T-helper 2 cell (primary cell): ENCODE measurements at places on chromosomes 2 and 18.

GRCh38 chr2:109377976-109378375 lies 235.8 kb downstream of the SEPTIN10 start:
- no peak for DNase-seq

DNA sequence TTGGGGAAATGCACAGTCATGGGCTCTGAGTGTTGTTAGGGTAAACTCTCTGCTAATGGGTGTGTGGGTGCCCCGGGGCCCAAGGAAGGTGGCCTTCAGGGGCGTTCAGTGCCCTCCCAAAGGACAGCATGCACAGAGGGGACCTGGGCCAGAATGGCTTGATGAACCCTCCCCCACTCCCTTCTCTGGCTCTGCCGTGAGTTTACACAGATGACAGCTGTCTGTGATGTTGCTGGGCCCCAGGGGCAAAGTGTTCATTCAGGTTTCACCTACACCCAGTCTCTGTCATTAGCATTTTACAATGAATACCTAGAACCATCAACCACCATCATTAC lies 3.2 kb downstream of the NPPC start:
- DNase-seq, result no peak

DNA sequence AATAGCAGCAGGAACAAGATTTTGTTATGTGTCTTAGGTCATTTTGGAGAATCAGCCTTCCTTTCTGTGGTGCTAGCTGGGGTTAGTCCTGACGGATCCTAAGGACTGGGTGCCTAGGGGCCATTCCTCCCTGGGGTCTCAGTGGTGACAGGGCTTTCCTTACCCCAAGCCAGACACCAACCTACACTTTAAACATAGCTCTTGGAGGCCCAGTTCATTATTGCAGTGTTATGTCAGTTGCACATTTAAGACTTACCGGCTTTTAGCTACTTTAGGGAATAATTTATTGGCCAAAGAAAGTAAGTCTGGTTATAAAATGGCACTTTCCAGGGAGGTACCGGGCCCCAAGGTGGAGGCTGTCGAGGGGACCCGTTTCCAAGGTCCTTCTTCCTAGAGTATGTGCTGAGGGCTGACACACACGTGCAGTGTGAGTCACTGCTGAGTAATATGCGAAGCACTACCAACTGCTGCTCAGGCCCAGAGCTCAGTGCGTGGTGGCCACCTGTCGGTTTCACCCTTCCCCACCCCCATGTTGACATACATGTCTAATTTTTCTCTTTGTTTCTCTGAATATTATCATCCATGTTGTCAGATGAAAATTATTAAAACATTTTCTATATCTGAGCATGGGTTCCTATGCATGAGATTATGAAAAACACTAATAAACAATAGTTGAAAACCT lies 37.0 kb upstream of the GRHL1 start:
- DNase-seq, result peak; percentile 30

- no peak for DNase-seq
These were observed 6.2 kb downstream of the MAL start for GRCh38 chr2:95031726-95032116.

- DNase-seq, result no peak
These were observed 17.4 kb downstream of the NRP2 start for GRCh38 chr2:205699515-205700289.

DNA sequence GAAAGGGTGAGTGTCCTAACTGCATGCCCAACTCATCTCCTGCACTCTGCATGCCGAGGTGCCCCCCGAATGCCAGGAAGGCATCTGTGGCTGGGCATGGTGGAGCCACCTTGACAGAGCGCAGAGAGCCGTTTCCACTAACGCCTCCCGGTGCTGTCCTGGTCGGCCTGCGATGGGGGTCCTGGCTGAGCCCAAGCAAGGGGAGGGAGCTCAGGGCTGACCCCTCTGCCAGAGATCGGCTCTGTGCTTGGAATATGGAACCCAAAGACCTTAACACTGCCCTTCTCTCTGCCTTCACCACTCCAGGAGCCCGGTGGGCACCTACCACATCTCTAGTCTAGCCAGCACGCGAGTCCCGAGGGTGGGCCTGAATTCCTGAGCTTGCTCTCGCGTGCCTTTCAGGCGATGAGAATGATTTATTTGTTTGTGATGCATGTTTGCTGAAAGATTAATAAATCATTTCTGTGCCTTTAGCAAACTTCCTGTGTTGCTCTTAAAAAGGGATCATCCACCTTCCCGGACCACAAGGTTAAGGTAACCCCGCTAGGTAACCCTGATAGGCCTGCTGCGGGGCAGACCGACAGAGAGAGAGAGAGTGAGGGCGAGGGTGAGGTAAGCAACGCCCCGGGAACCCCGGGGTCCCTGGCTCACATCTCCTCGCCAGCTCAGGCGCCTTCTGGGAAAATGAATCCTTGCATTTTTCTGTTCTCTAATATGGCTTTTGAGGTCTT lies 35.3 kb downstream of the PDIA6 start:
- DNase-seq, result no peak

DNA sequence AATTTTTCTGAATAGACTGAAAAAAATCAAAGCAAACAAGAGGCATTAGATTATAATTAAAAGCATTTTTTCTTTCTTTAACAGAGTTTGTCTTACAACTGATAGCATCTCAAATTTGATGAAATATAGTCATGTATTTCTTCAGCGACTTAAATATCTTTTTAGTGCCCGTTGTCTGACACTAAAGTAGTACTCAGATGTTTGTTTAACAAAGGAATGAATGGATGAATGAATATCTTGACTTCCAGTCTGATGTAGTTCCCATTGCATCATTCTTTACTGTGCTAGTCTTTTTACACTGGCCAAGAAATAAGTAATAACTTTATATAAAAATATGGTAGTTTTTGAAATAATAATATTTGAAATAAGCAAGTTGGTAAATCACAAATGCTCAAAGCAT lies 111.1 kb downstream of the TTC27 start:
- DNase-seq, result no peak

DNA sequence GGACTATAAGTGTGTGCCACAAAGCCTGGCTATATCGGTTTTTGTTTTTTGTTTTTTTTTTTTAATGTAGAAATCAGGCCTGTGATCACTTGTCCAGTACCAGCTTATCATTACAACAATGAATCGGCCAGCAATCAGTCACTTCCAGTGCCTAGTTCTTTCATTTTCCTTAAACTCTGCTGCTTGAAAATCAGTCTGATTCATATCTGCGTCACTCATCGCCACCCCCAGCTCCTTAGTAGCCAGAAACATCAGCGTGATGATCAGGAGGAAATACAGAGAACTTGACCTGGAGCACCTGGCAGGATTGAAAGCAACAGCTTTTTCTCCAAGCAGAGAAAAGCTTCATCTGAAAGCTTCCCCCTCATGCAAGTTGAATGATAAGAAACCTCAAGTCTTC lies 75.4 kb downstream of the SPTBN1 start:
- no peak for DNase-seq

GRCh38 chr18:68314403-68314802 lies 400.5 kb downstream of the TMX3 start:
- no peak for DNase-seq

GRCh38 chr18:47558110-47558750 lies 306.8 kb upstream of the SKOR2 start:
- DNase-seq, result no peak

DNA sequence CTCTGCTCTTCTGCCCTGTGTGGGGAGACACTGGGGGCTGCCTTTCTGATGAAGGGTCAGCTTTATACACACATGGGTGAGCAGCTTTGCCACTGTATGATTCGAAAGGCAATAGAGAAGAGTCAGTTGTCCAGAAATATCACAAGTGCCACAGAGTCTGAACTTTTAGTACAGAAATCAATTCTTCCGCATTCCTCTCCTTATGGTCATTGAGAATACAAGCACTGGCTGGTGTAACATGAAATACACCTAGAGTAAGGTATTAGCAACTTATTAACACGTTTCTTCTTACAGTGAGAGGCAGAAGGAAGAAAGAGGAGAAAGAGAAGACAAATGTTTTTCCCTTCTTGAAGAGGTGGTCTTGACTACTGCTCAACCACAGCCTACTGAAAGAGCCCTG lies 579.2 kb downstream of the ZEB2 start:
- DNase-seq, result no peak

GRCh38 chr18:45993438-45993837 lies 26.3 kb upstream of the EPG5 start:
- no peak for DNase-seq

DNA sequence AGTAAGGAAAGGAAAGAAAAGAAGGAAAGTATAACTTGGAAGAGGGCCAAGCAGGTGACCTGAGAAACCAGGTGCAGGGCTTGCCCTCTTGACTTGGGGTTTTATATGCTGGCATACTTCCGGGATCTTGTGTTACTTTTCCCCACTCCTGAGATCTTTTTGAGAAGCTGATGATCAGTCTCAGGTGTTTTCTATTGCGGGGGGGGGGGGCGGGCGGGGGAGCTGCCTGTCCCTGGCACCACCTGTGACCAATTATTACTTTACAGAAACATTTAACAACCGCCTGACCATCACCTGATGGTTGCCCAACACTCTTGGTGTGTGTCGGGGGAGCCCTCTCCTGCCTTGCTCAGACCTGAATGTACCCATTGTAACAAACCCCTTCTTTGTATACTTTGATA lies 6.9 kb upstream of the CASP10 start:
- DNase-seq, result no peak

DNA sequence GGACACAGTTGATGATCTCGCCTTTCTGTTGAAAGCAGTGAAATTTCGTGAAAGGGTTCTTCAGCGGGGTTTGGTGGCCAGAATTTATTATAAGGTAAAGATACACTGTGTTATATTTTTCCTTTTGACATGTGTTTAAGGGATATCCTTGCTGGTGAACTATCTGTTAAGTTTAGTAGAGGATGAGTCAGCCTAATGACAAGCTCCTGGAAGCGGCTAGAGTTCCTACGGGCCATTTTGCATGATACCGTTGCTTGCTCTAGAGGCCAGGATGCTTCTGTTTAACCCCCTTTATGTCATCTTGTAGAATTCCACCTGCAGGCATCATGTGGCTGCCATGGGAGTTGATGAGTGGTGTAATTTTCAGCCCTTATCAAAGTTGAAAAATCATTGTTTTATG lies 124.8 kb upstream of the BCL2L11 start:
- DNase-seq, result no peak

GRCh38 chr18:47817795-47818077 lies 112.7 kb downstream of the SMAD2 start:
- no peak for DNase-seq
